Activated CD4-positive, CD25-positive, alpha-beta regulatory T cell treated with anti-CD3 and anti-CD28 coated beads, Interleukin-2, amount 50 U/mL, for 72 hours (primary cell): ENCODE measurements at places on chromosomes 6 and 20.

- no peak for DNase-seq
These were observed 124.5 kb downstream of the THEMIS start for GRCh38 chr6:127776320-127776719.

- peak; percentile 18 for DNase-seq
These were observed 51.7 kb downstream of the MYH7B start for GRCh38 chr20:35007413-35007812.

GRCh38 chr6:90103056-90103800, 193.4 kb downstream of the BACH2 start:
- DNase-seq: no peak

- no peak for DNase-seq
These were observed 366.8 kb upstream of the ID4 start for GRCh38 chr6:19470333-19470732.
